ENCODE measurements at places on chromosomes 16 and 17.
A peak's percentile ranks its signal among the peaks of the same experiment; 100 is the strongest.

GRCh38 chr17:78672871-78673371, 95.7 kb upstream of the DNAH17 start:
- H3K4me1 ChIP-seq, result peaks cover 6% of the 10 kb centered on the region
- peaks cover 35% of the 10 kb centered on the region for H3K36me3 ChIP-seq
- no peaks in the 10 kb centered on the region for H3K27me3 ChIP-seq
- H3K27ac ChIP-seq, result peak overlapping the region; percentile 31
- peak; percentile 6 for DNase-seq

DNA sequence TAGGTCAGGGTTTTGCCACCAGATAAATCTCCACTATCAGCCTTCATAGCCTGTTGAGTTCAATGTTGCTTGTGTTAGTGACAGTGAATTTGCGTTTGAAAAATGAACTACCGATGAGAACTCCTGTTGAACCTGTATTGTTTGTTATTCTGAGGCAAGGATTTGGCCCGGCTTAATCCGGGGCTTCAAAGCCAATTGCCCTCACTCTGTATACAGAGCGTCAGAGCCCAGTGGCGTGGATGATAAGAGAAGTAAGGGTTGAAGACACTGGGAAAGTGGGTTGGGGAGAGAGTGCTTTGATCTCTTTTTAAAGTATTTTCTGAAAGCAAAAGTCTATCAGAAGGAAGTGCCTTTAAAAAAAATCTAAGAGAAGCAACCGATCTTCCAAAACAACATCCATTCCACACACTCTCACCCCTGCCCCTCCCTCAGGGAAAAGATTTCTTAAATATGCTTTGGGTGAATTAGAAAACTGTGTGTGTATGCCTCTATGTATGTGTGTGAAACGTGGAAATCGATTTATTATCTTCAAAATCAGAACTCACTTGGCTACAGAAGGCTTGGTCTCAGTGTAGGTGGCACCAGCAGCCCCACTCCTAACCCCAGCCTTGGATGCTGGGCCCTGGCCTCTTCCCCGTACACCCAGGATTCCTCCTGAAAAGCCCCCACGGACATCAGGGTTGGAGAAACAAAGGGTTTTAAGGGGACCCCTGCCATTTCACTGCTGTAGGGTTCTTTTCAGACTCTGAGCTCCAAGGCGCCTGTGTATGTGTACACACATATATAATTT, 8.8 kb downstream of the TBX4 start:
- H3K36me3 ChIP-seq, result no peaks in the 10 kb centered on the region
- peaks cover 64% of the 10 kb centered on the region for H3K27me3 ChIP-seq
- H3K27ac ChIP-seq, result no peak overlapping the region

- peaks cover 27% of the 10 kb centered on the region for H3K27me3 ChIP-seq
- H3K36me3 ChIP-seq, result no peaks in the 10 kb centered on the region
- DNase-seq, result no peak
- no peak overlapping the region for H3K4me3 ChIP-seq
Measured at GRCh38 chr16:66264311-66265047, 102.0 kb upstream of the CDH5 start.

DNA sequence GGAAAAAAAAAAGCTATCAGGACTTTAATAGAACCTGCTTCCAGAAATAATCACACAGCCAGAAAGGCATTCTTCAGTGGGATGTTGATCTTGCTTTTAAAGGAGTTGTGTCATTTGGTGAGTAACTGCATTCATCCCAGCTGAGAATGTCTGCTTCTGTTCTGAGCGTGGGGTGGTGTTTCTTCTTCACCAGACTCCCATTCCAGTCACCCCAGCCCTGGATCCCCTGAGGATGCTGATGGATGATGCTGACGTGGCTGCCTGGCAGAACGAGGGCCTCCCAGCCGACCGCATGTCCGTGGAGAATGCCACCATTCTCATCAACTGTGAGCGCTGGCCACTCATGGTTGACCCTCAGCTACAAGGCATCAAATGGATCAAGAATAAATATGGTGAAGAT, 122.5 kb downstream of the ZNF18 start:
- H3K4me3 ChIP-seq, result no peak overlapping the region
- no peak for DNase-seq
- no peak overlapping the region for H3K27ac ChIP-seq
- no peaks in the 10 kb centered on the region for H3K36me3 ChIP-seq
- peaks cover 3% of the 10 kb centered on the region for H3K27me3 ChIP-seq

GRCh38 chr16:13510425-13511151, 409.4 kb upstream of the ERCC4 start:
- no peaks in the 10 kb centered on the region for H3K4me1 ChIP-seq
- H3K36me3 ChIP-seq, result no peaks in the 10 kb centered on the region
- no peak overlapping the region for H3K4me3 ChIP-seq
- no peaks in the 10 kb centered on the region for H3K27me3 ChIP-seq
- no peak for DNase-seq

DNA sequence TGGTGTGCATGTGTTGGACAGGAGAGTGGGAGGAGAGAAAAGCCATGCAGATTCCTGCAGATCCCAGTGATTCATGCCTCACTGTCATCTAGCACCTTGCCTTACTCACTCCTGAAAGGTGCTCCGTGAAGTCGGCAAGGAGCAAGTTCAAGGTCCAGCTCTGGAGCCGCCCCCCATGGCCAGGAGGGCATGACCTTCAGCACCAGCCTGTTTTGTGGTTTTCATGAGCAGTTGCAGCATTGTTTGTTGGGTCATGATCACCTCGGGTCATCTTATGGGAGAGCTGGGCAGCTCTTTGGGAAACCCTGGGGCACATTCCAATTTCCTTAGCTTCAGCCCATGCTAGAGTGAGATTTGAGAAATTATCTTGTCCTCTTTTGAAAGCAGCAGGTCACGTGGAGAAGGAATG, 137.5 kb upstream of the IRX3 start:
- H3K4me3 ChIP-seq, result no peak overlapping the region
- no peak for DNase-seq
- no peak overlapping the region for H3K27ac ChIP-seq

DNA sequence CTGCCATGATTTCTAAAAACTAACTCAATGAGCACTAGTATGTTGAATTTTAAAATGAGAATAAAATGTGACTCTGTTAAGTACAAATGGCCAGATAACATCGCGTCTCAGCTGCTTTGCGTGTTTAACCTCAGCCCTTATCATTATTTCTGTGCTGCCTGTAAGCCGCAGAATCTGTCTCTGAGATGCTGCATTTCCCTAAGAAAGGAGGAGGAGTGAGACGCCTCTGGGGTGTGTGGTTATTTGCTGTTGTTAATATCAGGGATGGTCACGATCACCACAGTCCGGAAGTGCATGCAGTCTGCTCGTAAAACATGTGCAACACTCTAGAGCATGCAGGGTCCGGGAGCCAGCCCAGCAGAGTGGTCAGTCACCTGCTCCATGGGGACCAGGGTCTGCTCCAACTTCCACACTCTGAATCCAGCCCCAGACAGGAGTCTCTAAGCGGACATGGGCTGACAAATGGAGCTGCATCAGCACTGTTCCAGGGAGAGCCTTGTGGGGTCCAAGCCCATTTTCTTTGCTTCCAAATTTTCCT, 342.5 kb downstream of the MAF start:
- H3K4me3 ChIP-seq, result no peak overlapping the region
- no peak overlapping the region for H3K27ac ChIP-seq
- H3K36me3 ChIP-seq, result no peaks in the 10 kb centered on the region

- peaks cover 1% of the 10 kb centered on the region for H3K27me3 ChIP-seq
- no peak for DNase-seq
- H3K4me3 ChIP-seq, result no peak overlapping the region
- no peaks in the 10 kb centered on the region for H3K36me3 ChIP-seq
Measured at GRCh38 chr17:364308-364707, 11.7 kb upstream of the RPH3AL start.

DNA sequence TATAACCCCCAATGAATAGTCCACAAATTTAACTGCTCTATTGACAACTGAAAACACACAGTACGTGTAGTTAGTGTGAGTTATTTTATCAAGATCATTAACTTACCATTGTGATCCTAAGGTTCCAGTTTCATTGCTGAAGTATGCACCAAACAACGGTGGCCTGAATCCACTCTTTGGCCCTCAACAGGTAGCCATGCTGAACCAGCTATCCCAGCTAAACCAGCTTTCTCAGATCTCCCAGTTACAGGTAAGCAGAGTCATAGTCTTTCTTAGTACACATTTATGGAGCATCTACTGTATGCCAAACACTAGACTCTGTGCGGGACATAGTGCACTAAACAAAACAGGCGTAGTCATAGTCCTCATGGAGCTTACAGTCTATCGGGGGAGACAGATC, 40.3 kb upstream of the SLC5A11 start:
- no peaks in the 10 kb centered on the region for H3K4me1 ChIP-seq
- H3K36me3 ChIP-seq, result peaks cover 54% of the 10 kb centered on the region
- no peaks in the 10 kb centered on the region for H3K27me3 ChIP-seq
- no peak overlapping the region for H3K27ac ChIP-seq
- no peak for DNase-seq

GRCh38 chr16:4572715-4573114, 16.6 kb downstream of the C16orf96 start:
- no peaks in the 10 kb centered on the region for H3K4me1 ChIP-seq
- no peak overlapping the region for H3K27ac ChIP-seq
- H3K36me3 ChIP-seq, result no peaks in the 10 kb centered on the region
- H3K4me3 ChIP-seq, result no peak overlapping the region

GRCh38 chr17:78908426-78908825, 5.4 kb upstream of the CEP295NL start:
- no peak overlapping the region for H3K27ac ChIP-seq
- DNase-seq, result no peak
- H3K36me3 ChIP-seq, result no peaks in the 10 kb centered on the region
- peaks cover 5% of the 10 kb centered on the region for H3K4me1 ChIP-seq

DNA sequence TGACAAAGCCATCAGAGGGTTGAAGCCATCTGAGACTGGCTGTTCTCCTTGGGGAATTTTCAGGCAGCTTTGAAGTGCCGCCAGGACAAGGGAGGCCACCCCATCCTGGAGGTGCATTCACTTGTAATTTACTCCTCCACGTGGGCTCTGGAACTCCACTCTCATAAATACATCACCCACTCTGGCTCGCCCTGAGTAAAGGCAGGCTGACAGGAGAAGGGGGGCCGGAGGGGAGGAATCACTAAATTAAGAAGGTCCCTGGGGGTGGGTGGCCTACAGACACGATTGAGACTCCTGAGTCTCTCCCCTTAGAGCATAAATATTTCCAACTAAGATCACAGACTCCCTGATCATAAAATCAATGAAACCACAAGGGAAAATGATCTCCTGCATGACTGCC, 56.3 kb upstream of the HNF1B start:
- DNase-seq, result no peak
- H3K4me3 ChIP-seq, result no peak overlapping the region
- H3K36me3 ChIP-seq, result no peaks in the 10 kb centered on the region
- H3K4me1 ChIP-seq, result no peaks in the 10 kb centered on the region
- peaks cover 10% of the 10 kb centered on the region for H3K27me3 ChIP-seq
- no peak overlapping the region for H3K27ac ChIP-seq

- DNase-seq, result no peak
- no peak overlapping the region for H3K27ac ChIP-seq
- H3K4me3 ChIP-seq, result no peak overlapping the region
- no peaks in the 10 kb centered on the region for H3K27me3 ChIP-seq
Measured at GRCh38 chr17:71899317-71899716, 221.5 kb upstream of the SOX9 start.

DNA sequence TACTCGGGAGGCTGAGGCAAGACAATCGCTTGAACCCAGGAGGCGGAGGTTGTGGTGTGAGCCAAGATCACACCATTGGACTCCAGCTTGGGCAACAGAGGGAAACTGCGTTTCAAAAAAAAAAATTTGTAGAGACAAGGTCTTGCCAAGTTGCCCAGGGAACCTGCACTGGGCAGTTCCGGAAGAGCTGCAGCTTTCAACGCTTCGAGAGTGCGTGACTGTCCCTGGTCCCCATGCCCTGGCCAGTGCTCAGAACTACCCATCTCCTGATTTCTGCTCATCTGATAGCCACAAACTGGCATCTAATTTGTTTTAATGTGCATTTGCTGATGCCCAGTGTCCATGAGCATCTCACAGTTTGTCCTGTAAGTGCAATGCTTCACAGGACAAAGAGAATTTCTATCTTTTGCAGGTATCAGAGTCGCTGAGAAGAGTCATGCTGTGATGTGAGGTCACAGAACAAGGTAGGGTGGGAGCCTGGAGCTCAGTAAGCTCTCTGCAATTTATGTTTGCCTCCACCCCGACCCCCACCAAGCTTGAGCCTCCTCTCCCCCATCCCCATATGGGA, 3.9 kb downstream of the ACTG1 start:
- peak overlapping the region; percentile 89 for H3K4me3 ChIP-seq
- no peak for DNase-seq
- H3K36me3 ChIP-seq, result peaks cover 41% of the 10 kb centered on the region
- no peaks in the 10 kb centered on the region for H3K27me3 ChIP-seq
- H3K4me1 ChIP-seq, result peaks cover 19% of the 10 kb centered on the region

DNA sequence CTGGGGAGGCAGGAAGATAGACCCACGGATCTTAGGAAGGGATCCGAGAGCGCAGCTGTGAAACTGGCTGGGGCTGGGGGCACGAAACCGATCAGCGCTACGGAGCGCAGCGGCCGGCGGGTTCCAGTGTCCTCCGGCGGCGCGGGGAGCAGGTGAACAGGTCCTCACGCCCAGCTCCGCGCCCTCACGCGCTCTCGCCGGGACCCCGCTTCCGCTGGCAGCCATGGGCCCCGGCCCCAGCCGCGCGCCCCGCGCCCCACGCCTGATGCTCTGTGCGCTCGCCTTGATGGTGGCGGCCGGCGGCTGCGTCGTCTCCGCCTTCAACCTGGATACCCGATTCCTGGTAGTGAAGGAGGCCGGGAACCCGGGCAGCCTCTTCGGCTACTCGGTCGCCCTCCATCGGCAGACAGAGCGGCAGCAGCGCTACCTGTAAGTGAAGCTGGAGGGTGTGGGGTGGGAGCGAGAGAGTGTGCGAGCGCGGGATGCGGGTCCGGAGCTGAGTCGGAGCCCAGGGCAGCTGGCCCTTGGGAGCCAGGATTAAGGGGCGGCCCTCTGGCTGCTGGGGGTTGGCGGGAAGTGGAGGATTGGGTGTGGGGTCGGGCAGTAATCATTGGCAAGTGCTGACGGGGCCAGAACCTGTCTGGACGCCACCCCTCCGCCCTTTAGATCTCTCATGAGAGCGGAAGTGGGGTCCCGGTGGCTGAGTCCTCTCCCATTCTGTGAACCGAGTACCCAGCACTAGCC, 479 bp downstream of the ITGA3 start:
- peak overlapping the region; percentile 87 for H3K4me3 ChIP-seq
- DNase-seq, result peak; percentile 85
- no peaks in the 10 kb centered on the region for H3K27me3 ChIP-seq
- peak overlapping the region; percentile 28 for H3K27ac ChIP-seq

GRCh38 chr17:59046192-59046591, 60.5 kb downstream of the TRIM37 start:
- peaks cover 29% of the 10 kb centered on the region for H3K36me3 ChIP-seq
- H3K4me3 ChIP-seq, result no peak overlapping the region
- no peak for DNase-seq
- H3K27ac ChIP-seq, result no peak overlapping the region

Data from activated CD4-positive, alpha-beta memory T cell treated with anti-CD3 and anti-CD28 coated beads for 36 hours (primary cell).